ENCODE measurements at places on chromosomes 6 and 20.

DNA sequence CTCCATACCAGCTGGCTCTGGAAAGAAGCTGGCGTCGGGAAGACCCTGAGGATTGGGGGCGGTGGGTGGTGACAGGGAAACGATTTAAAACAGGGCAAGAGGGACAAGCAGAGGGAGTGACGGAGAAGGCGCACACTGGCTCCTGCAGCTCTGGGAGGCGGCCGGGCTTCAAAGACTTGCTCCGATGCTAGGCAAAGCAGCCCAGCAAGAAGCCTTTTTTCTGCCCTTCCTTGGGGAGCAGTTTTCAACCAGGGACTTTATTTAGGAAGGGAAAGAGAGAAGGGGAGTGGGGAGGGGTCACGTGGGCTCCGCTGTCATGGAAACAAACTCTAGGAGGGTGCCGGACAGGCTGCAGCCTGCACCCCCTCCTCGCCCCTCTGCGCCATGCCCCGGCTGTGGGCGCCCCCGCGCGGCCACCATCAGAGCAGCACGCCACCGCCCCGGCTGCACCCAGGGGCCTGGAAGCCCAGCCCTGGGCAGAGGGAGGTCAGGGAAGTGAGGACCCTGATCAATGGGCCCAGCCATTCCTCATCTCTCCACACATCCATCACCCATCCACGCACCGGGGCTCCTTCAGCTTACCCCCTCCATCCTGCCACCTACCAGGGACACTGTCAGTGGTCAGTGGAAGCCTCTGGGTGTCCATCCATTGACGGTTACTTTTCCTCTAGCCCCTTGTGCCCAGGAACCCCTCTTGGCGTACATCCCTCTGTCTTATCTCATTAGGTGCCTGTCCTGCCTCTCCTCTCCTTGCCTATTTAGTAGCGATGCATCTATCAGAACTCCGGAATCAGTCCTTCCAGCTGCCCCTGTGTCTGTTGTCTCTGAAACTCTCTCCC is 66.6 kb upstream of the CCDC167 start:
- no peak for DNase-seq

DNA sequence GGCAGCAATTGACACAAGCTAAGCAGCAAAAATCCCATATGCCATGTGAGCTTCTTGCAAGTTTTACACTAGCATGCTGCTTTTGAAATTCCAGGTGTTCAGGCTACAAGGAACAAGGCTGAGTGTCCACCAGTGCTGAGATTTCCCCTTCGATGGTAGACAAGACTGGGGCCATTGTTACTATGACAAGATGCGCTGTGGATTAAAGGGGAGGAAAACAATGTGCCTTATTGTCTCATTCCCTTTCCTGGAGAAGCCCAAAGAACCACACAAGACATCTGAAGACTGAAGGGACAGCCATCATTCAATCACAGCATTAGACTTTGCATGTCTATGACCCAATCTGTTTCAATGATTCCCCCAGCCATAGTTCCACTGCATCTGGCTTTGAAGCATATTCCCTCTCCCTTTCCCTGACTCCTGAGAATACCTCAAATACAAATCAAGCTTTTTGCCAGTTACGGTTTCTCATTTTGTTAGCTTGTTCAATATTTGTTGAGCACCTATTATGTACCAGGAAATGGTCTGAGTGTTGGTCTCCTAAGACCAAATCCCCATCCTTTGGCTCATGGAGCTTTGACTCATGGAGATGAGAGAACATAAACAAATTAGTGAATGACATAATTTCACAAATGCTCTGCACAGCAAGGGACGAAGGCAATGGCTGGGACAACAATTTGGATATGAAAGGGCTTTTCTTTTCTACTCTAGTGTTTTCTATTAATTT is 23.4 kb upstream of the SCGN start:
- DNase-seq: no peak

DNA sequence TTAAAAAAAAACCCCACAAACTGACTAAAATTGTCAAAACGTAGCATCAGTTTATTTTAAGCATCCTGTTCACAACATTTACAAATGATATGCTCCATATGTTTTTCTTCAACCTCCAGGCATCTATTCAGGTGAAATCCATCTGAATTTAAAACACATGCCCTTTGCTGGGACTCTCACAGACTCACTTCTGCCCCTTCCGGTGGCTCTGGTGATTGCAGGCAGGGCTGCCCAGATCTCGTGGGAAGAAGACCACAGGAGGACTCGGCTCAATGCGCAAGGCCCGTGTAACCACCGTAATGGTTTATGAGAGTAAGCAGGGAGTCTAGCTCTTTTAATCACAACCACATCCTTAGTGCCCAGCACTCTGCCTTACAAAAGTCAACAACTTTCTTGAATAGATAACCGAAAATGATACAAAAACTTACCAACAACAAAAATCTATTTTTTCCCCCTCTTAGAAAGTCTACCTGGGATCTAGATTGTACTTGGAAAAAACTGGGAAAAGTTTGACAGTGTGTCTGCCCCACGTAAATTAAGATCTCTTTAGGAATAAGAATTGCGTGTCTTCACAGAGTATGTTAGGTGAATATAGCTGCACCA is 139.1 kb downstream of the KIF16B start:
- DNase-seq: no peak

- DNase-seq: no peak
Measured at GRCh38 chr6:89590133-89590532, 48.4 kb downstream of the LYRM2 start.

- DNase-seq: peak; percentile 81
Measured at GRCh38 chr20:59776626-59777330, 156.7 kb downstream of the SYCP2 start.

- no peak for DNase-seq
Measured at GRCh38 chr20:38196592-38196991, 31.5 kb upstream of the TGM2 start.

- DNase-seq: no peak
Measured at GRCh38 chr20:58655328-58656107, 4.4 kb downstream of the STX16 start.

- DNase-seq: no peak
Measured at GRCh38 chr6:32139590-32139989, 9.5 kb upstream of the FKBPL start.

- DNase-seq: no peak
Measured at GRCh38 chr6:86756640-86757229, 180.6 kb upstream of the HTR1E start.

- no peak for DNase-seq
Measured at GRCh38 chr6:138018297-138018696, 88.9 kb downstream of the PERP start.

DNA sequence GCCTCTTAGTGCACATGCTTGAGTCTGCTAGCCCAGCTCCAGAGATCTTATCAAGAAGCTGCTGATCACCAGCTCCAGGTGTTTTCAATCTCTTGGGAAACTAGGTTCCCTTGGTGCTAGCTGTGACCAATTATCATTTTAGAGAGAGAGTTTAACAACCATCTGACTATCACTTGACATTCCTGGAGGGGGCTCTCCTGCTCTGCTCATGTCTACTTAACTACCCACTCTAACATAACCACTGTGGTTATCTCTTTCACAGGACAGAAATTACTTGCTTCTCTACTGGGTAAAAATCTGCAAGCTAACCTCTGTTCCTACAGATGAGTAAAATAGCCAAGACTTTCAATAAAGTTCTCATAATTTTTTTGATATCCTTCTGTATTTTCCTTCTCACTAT is 823.4 kb upstream of the GJE1 start:
- DNase-seq: no peak

- DNase-seq: no peak
Measured at GRCh38 chr6:75493400-75494064, at the start of gene FILIP1. Gene FILIP1 (minus strand): TSS chr6:75493800. CDS start chr6:75414972, 78,828 bp downstream.

DNA sequence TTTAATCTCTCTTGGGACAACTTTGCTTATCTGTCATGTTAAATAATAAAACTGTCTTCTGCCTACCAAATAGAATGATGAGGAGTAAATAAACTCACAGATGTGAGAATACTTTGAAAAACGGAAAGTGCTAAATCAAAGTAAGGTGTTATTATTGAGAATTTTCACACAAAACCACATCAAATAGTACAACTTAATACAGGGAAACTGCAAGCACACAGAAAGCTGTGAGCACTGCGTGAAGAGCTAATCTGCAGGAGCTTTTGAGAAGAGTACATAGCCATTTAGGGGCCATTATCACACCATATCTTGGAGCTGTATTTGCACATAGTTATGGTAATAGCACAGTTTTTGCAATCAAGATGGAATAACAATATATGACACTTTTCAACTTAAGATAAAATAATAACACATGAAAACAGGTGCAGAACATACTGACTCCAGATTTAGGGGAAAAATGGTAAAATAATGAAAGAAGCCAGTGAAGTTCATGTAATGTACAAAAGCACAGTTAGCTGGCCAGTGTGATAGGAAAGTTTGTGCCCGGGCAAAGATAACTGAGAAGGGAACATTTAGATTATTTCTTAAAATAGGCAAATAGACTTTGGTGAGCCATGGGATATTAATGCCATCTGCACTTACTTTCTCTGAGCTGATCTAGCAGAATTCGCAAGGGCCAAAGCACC is 398.5 kb upstream of the PLCB4 start:
- no peak for DNase-seq

GRCh38 chr6:94414041-94414440 is 994.7 kb upstream of the EPHA7 start:
- DNase-seq: no peak

DNA sequence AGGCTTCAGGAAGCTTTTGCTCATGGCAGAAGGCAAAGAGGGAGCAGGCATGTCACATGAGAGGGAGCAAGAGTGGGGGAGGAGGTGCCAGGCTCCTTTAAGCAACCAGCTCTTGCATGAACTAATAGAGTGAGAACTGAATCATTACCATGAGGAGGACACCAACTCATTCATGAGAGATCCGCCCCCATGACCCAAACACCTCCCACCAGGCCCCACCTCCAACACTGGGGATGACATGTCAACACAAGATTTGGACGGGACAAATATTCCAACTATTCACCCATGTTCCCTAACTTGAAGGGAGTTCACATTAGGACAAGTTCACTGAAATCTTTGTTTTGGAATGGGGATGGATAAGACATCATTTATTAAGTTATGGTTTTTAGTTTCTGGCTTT is 155.2 kb upstream of the ESR1 start:
- no peak for DNase-seq

DNA sequence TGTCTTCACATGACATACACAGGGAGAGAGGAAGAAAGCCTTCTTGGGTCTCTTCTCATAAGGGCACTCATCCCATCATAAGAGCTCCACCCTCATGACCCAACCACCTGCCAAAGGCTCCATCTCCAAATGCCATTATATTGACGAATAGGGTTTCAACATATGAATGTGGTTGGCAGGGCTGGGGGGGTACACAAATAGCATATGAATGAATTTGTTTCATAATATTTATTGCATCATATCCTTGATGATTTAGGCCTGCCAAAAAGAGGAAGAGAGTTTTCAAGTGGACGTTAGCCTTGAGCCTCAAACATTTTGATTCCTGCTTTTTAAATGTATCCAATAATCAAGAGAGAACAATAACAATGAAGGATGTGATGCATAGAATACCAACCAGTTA is 26.2 kb upstream of the OPRM1 start:
- no peak for DNase-seq

- no peak for DNase-seq
Measured at GRCh38 chr20:18705910-18706309, 107.7 kb upstream of the SCP2D1 start.

- DNase-seq: no peak
Measured at GRCh38 chr20:14644306-14645097, 307.1 kb upstream of the FLRT3 start.

DNA sequence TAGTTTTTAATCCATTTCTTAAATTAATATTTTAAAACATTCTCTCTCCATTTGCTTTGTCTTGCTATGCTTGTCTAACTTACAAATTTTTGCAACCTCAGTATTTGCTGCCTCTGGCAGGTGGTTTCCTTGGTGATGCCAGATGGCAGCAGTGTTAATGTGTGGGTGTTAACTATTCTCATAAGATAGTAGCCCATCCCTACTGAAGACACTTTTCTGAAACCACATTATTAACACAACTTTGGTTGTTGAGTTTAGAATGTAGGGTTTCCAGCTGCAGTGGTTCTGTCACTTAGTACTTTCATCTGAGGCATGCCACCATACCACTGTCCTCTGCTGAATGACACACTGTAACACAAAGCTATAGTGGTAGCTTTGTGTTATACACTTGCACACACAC is 75.1 kb downstream of the MYO6 start:
- DNase-seq: no peak
